Activated T-cell treated with anti-CD3 and anti-CD28 coated beads, Interleukin-2, amount 50 U/mL, for 48 hours (primary cell): ENCODE measurements at places on chromosomes 2 and 18.

- peak; percentile 61 for DNase-seq
Measured at GRCh38 chr2:134669731-134670669, 48.8 kb downstream of the TMEM163 start.

DNA sequence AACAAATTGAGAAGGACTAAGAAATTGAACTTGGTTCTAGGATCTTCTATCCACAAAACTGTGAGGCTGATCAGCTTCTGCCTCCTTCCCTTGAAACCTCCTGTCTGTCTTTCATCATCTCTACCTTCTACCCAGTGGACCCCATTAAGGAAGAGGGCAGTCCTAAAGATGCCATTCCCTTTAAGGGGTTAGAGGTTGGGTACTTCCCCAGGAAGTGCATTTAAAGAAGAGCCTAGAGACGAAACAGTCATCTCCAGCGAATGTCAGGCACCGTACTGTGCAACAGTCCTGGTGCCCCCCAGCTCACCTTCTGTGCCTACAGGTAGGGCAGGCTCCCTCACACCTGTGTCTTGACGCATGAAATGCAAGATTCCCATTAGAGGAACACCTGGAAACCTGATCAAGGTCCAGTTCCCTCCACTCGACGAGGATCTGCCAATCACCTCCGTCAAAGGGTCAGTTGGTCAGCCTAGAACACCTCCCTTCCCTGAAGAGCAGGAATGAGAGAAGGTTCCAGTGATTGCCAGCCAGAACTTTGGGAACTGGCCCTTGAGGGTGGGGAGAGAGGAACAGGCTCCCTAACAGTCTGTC, 20.9 kb downstream of the LOXHD1 start:
- no peak for DNase-seq

GRCh38 chr18:74929110-74929509, 279.8 kb downstream of the PTGR3 start:
- DNase-seq, result no peak

- DNase-seq, result no peak
Measured at GRCh38 chr2:86562485-86562921, 740 bp downstream of the CHMP3 start.

DNA sequence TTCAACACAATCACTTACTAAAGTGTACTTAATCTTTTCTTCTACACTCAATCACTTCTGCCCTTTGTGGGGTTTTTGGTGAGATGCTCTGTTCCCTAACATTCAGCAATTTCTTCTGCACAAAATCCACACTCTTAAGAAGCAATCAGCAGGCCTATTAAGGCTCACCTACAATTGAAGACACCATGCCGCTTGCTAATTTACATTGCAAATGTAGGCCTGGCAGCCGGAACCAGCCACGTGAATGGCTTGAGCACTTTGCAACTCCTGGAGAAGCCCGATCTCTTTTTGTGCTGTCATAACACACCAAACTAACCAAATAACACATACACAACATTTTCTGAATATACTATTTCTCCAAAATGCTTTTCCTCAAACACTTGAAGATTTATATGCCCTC, 66.3 kb downstream of the NYAP2 start:
- no peak for DNase-seq

DNA sequence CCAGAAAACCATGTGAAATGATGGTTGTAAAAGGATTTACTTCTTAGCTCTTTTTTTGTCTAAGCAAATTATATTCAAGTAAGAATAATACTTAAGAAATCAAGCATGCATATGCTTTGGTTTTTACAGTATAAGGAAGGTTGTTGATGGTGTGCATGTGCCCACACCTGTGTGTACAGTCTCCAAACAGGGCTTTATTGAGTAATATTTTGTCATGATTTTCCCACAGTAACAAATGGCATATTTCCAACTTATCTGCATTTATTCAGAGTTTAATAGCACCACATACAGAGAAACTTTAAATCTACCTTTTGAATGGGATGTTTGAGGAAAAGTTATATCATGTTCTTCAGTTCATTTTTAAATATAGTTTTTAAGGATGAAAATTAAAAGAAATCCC, 76.5 kb upstream of the DSG1 start:
- no peak for DNase-seq

GRCh38 chr18:62289047-62289446, 36.1 kb upstream of the TNFRSF11A start:
- DNase-seq, result no peak

- DNase-seq, result no peak
Measured at GRCh38 chr2:203777030-203777429, 70.6 kb downstream of the CD28 start.

GRCh38 chr2:169034256-169034655, 3.1 kb upstream of the ABCB11 start:
- DNase-seq, result no peak
